ENCODE measurements at places on chromosomes 7 and 10. TPM values are rescaled to one million over a fixed set of nuclear protein-coding genes. Genes with fewer than 3 reads are reported as not detected.
A peak's percentile ranks its signal among the peaks of the same experiment; 100 is the strongest.

DNA sequence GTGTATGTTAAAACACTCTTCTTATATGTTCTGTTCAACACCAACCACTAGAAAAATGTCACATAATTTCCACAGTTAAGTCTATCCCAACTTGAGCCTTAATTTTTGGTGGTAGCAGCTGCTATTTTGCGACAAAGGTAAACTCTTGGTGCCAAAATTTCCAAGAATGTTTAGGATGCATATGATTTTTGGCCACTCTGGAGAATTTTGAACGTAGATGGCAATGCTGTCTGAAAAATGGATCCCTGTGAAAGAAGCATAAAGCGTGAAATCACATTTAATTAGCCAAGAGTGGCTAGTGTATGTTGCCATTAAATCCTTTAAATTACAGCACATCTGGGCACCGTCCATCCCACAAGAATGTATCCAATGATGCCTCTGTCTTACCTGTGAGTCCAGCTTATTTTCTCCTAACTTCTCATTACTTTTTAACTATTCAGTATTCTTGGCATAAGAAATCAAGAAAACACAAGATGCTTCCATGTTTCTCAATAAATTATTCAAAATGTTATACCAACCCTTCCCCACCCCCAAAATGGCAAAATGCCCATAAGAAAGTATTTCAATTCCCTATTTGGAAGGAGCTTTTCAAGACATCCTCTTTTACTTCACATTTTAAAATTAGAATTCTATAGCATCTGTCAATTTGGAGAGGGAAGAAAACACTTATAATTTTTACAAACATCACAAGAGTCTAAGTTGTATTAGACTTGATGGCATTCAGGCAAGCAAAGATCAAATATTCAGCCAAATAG is 12.4 kb downstream of the PTPRZ1 start:
- H3K27ac ChIP-seq = no peak overlapping the region
- no peaks in the 10 kb centered on the region for H3K4me1 ChIP-seq
- H3K4me3 ChIP-seq = no peak overlapping the region
- no peaks in the 10 kb centered on the region for H3K27me3 ChIP-seq
- H3K36me3 ChIP-seq = no peaks in the 10 kb centered on the region
- no peak for DNase-seq

DNA sequence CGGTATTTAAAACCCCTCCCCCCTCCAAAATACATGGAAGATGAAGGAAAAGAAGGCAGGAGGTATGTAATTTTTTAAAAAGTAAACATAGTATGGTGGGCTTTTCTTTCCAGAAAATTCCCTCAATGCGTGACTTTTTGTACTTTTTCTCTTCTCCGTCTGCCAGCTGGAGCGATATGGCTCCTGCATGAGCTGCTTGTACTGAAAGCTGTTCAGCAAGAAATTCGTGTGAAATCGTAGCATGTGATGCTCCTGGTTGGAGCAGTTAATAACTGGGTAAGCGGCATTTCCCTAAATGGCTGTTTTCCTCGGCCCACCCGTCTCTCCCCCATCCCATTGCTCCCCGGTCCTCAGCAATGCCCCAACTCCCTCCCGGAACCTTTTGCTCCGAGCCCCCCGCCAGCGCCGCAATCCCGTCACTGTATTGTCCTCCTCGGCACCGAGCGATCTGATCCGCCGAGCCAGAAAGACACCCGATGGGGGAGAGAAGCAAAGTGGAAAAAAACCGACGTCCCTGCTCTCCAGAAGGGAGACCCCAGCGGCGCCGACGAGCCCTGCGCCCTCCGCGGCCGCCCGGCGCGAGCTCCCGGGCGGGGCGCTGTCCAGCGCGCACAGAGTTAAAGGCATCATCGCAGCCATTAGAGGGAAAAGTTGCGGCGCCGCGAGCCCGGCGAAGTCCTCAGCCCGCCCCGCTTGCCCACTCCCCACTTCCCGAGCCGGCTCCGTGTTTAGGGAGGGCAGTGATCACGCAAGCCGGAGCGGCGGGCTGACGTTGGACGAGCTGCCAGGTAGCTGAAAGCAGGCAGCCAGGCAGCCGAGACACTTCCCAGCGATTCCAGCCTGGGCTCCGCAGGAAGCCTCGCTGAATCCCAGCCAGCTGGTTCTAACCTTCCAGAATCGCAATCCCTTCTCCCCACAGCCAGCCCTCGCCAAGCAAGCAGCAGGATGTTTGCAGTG is at the start of gene VSTM2A:
TSS of gene VSTM2A (plus strand) at position 707 of the 957 bp plus-strand sequence. CDS start 356 bp downstream, outside the sequence.
- H3K27me3 ChIP-seq = peaks cover 39% of the 10 kb centered on the region
- H3K4me3 ChIP-seq = peak within 1 kb of the TSS; percentile 2
- H3K4me1 ChIP-seq = no peaks in the 10 kb centered on the region
- no peak within 1 kb of the TSS for H3K27ac ChIP-seq
- DNase-seq = no peak

SLC18A3 gene
- total RNA-seq = 0.42 TPM

DNA sequence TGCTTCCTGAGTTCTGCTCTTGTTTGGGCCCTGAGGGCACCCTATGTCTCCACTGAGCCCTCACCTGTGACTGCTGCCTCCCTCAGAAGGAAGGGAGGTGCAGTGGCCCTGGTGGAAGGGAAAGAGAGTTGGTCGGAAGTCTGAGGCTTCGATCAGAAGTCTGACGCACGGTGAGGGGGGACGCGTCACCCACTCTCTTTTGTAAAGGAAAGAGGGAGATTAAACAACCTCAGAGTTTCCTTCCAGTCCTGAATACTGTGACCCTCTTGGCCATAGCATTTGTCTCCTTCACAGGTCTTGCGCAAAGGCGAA is 31.4 kb upstream of the TRIM8 start:
- H3K4me3 ChIP-seq = no peak overlapping the region
- peak; percentile 15 for DNase-seq
- H3K36me3 ChIP-seq = no peaks in the 10 kb centered on the region
- no peak overlapping the region for H3K27ac ChIP-seq

GRCh38 chr10:119524720-119525070 is 17.8 kb downstream of the RGS10 start:
- no peaks in the 10 kb centered on the region for H3K36me3 ChIP-seq
- H3K27ac ChIP-seq = no peak overlapping the region
- H3K27me3 ChIP-seq = no peaks in the 10 kb centered on the region

C10orf95 gene
- 2.8 TPM for total RNA-seq

GPC2 gene
- 4.0 TPM for total RNA-seq

- H3K36me3 ChIP-seq = no peaks in the 10 kb centered on the region
- H3K4me1 ChIP-seq = peaks cover 4% of the 10 kb centered on the region
- no peak overlapping the region for H3K27ac ChIP-seq
- H3K4me3 ChIP-seq = no peak overlapping the region
- no peaks in the 10 kb centered on the region for H3K27me3 ChIP-seq
Observed at GRCh38 chr10:62264702-62265436, 3.8 kb downstream of the RTKN2 start.
